EH (cell line): ENCODE measurements at places on chromosomes 3 and 15.

DNA sequence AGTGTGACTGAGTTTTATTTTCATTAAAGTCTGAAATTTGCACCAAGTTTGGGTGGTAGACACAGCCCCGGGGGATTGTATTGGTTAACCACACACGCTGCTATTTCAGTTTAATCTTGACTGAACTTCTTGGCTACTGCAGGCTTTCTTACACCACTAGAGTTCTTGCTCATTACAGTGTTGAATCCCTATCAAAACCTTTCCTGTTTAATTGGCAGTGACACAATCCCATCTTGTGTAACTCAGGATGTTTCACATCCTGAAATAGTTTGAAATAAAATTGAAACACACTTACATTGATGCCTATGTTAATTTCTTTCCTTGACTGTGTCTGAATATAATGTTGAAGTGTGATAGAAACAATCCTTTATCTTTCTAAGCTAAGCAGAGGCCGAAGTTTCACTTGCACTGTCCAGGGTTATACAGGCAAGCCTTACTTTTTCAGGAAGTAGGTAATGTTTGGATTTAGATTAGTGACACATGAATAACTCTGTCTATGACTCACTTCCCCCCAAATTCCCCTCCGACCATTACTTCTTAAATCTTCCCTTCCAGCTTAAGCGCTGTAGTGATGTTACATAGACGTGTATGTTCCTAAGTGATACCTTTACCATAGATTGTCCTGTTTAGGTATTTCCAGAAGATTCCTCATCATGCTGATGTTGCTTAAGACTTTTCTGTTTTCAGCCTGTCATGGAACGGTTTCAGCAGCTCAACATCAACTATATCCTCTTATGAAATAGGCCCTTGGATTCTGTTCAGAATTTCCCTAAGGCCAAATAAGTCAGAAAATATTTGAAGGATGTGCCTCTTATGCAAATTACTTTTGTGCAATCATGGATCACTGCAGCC lies 16.8 kb downstream of the ATG7 start:
- peak; percentile 94 for DNase-seq

GRCh38 chr3:13780432-13781176 lies 99.3 kb downstream of the WNT7A start:
- DNase-seq = no peak

DNA sequence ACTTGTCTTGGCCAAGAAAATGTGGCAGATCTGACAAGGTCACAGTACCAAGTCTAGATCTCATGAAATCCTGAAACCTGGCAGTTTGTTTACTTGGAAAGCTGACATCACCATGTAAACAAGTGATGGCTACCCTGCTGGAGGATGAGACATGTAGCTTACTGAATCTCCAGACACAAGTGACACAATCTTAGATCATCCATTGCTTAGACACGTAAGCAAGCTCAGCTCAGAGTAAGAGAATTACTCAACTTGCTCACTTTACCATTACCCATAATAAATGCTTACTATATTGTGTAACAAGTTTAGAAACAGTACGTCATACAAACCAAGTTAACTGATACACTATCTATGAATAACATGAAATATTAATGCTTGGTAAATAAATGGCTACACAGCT lies 263.8 kb downstream of the TBC1D5 start:
- DNase-seq = peak; percentile 51

DNA sequence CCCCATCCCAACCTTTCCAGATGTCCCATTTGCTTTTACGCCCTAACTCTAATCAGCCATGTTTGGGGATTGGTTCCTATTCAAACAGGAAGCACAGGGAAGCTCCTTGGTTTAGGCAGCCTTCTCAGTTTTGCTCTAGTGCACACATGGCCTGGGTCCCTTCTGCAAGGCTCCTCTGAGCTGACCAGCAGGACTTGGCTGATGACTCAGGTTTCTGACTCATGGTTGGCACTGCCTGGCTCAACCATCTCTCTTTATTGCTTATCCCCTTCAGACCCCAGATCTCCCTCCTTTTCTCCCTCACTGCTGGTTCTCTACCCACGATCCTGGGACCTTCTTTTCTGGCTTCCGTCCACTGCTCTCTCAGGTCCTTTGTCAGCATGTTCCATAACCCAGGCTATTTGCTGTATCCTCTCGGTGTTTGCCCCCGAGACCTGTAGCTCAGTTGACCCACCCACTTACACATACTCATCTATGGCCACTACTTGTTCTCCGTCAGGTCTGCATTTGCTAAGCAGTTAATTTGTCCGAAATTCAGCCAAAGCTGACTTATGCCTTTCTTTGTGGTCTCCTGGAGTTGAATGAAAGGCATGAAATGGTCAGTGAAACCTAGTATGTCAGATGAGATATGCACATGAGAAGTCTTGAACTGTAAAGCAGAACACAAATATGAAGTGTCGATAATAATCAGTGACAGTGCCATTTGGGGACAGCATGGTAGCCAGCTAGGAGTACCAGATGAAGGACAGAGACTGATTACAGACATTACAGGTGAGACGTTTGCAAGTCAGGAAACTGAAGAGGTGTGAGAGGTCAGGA lies 323.5 kb upstream of the ROPN1 start:
- DNase-seq = peak; percentile 69

- DNase-seq = no peak
Measured at GRCh38 chr3:127103080-127103479, 89.9 kb upstream of the PRR23E start.
